ENCODE measurements at places on chromosomes 4 and X.
A peak's percentile ranks its signal among the peaks of the same experiment; 100 is the strongest.

- no peak for DNase-seq
These were observed 49.7 kb downstream of the SCD5 start for GRCh38 chr4:82748810-82749470.

DNA sequence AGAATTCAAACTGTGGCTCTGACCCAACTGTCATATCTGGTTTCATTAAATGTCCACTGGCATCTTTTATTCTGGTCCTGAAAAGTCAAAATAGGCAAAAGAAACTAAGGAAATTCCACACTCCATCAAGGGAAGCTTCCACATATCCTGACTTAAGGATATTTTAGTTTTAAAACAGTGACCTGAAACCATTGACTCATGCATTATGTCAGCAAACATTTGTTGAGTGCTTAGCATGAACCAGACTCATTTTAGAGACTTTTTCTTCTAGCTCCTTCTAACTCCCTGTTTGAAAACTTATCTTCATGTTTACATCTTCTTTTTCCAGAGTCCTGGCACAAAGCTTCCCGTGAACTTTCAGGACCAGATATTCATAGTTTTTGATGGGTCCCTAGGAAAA, 6.9 kb upstream of the CXCL1 start:
- no peak for DNase-seq

DNA sequence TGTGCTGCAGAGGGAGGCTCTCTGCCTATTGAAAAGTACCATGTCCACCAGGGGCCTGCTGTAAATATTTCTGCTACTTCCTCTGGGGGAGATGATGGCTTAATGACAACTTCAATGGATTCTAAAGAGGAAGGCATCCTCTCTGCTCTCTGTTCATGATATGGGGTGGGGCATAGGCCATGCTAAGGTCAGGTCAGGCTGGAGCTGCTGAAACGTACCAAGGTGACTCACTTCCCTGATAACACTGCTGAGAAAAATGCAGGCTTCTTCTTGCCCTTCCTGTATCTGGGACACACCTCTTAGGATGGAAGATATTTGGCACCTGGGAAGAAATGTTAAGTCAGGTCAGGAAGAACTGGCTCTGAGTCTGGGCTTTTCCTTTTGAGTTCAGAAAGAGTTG, 31.5 kb downstream of the HS3ST1 start:
- no peak for DNase-seq

- no peak for DNase-seq
These were observed 6.2 kb upstream of the PLCXD1 start for GRCh38 chrX:274904-275475.

DNA sequence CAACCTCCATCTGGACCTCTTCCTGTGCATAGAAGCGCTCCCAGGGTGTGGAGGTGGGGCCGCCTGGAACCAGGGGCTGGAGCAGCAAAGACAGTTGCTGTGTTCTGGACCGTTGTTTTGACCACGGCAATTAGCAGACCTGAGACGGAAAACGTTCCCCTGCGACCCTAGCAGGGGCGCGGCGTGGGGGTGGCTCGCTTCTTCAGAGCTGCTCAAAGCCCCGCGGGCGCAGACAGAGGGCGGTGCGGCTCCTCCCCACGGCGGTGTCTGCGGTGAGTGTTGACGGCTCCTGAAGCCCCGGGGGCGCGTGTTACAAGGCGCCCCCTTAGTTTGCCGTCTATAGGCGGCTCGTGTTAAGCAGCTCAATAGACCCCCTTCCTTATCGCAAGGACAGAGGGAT, 79.2 kb downstream of the TRIML1 start:
- DNase-seq, result no peak

DNA sequence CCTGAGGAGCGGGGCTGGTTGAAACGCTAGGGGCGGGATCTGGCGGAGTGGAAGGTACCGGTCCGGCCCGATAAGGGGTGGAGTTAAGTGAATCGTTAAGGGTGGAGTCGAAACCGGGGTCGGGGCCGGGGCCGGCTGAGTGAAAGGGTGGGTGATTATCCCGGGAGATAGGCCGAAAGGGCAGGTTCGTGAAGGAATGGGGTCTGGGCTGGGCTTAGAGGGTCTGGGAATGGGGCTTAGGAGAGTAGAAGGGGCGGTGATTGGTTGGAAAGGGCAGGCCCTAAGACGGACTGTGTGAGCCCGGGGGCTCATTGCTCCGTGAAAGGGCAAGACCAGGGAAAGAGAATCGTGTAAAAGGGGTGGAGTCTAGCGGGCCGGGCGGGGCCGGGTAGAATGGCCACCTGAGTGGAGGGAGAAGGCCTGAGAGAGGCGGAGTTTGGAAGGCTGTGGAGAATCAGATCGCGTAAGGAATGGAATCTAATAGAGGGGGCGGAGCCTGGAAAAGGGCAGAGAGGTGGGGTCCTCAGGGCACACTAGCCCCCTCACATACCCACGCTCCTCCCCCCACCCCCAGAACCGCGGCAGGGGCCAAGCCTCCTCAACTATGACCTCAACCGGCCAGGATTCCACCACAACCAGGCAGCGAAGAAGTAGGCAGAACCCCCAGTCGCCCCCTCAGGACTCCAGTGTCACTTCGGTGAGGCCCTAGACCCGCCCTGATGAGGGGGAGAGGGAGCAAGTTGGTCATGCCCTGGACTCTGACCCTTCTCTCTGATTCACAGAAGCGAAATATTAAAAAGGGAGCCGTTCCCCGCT, 430 bp downstream of the HDAC6 start:
- no peak for DNase-seq

GRCh38 chr4:69092190-69092589, 4.1 kb upstream of the UGT2B7 start:
- DNase-seq, result no peak

- DNase-seq, result no peak
These were observed 6.7 kb downstream of the CD99 start for GRCh38 chrX:2697741-2698299.

DNA sequence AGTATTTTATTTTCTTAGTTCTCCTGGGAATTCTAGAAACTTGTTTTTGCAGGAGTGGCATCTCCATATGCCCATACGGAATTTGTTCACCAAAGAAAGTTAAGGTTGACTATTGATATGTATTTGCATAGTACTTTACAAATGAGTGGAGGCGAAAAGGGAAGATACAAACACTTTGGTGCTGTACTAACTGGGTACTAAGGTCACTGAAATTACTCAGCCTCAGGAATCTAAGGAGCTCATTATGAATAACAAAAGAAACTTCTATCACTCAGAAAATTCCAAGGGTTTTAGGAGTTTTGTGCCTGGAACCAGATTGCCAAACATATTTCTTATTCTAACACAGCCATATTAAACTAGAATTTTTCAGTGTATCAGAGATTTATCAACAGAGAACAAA, 27.4 kb upstream of the TMPRSS11B start:
- DNase-seq, result no peak

DNA sequence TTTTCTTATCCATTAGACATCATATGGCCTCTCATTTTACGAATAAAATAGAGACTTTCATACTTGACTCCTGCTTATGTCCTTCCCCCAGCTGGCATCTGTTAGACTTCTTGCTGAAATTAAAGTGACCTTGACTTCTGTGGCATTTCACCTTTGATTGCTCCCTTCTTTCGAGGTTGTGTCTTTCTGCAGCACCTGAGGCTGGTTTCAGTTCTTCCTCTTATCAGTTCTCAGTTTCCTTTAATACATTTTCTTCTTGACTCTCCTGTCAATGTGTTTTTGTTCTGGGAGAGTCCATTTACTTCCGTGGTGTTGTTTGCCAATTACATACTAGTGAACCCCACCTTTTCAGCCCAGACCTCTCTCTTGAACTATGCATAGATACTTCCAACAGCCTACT, 81.6 kb downstream of the RBPJ start:
- no peak for DNase-seq

- no peak for DNase-seq
These were observed 107.5 kb downstream of the EGF start for GRCh38 chr4:110020139-110020538.

- no peak for DNase-seq
These were observed 632.9 kb downstream of the ZNF674 start for GRCh38 chrX:45912316-45912715.

DNA sequence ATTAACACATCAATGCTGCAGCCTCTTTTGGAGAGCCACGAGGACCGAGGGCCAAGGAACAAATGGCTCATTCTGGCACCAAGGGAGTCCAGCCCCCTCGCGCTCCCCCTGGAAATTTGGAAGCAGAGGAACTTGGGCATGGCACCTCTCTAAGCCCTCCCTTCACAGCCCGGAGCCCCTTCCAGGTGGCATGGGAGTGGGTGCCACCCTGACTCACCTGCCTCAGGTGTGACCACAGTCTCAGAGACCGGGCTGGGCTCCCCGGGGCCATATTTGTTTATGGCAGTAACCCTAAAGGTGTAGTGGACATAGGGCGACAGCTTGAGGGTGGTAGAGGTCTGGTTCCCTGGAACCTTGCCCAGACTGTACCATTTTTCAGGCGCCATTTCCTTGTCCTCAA, 18.8 kb downstream of the L1CAM start:
- no peak for DNase-seq

- DNase-seq, result no peak
These were observed 2.9 kb downstream of the USP51 start for GRCh38 chrX:55486736-55487135.

DNA sequence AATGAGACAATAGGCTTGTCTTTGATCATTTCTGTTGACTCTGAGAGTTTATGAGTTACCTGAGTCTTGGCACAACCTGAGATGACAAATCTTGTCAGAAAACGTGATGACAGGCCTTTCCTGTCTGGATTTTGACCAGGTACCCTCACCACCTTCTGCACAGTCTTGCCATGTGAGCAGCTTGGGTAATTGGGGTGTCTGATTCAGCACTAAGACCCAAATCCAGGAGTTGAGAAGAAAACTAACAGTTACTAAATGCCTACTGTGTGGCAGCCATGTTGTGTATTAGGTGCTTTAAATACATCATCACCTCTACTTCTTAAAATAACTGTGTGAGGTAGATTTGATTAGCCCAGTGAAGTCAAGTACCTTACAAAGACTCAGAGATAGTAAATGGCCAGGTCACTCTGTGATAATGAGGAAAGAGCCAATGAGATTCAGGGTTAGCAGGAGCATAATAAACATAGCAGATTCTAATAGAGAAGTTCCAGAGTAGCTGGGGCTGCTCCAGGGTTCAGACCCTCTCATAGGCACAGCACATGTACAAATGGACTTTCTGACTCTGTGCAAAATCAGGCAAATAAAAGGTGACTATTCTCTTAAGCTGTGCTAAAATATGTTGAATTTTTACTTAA, 2.8 kb downstream of the EREG start:
- DNase-seq, result no peak

DNA sequence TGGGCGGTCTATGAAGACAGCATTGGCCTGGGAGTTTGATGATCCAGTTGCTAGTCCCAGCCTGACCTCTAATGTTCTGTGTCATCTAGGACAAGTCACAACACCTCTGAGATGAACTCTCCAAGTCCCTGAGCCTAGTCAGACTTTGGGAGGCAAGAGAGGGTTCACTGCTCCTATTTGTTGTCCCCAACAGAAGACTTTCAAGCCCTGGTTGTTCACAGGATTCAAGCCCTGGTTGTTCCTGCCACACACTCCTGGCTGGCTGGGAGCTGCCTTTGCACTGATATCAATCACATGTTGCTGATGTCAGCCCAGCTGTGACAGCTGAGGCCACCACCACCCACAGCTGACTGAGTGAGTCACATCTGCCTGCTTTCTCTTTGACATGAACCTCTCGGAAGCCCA, 253.2 kb upstream of the RASGEF1B start:
- peak; percentile 32 for DNase-seq

- DNase-seq, result no peak
These were observed 105.9 kb upstream of the TENM3 start for GRCh38 chr4:182137343-182137742.

- no peak for DNase-seq
These were observed 101.9 kb downstream of the EFNB1 start for GRCh38 chrX:68930542-68931317.

GRCh38 chr4:77177199-77177598, 20.2 kb downstream of the CCNG2 start:
- DNase-seq, result no peak

DNA sequence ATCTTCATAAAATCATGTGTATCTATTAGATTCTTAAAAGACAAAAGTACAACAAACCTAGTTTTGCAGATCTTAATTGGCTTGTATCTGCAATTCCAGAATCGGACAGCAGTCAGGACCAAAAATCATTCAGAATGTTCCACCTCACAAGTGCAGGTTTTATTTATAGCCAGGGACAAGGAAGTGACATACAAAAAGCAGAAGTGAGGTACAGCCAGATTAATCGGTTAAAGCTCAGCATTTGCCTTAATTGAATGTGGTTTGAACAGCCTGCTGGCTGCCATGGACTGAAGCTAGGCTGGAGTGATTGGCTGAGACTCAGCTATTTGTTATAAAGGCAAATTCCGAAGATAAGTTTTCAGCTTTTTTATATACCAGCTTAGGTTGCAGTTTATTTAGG, 932.6 kb downstream of the C4orf33 start:
- DNase-seq, result no peak

- DNase-seq, result no peak
These were observed 37.5 kb downstream of the PNPLA4 start for GRCh38 chrX:7889680-7890079.

DNA sequence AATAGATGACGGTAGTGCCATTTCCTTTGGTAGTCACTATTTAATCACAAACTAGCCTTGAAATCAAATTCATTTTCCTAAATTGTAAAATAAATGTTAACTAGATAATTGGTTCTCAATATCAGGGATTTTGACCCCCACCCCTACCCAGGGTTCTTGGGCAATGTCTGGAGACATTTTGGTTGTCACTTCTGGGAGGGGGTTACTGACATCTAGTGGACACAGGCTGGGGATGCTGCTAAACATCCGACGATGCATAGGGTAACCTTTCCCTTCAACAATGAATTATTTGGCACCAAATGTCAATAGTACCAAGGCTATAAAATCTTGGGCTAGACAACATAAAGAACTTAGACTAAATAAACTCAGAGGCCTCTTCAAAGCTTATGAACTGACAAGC, 285.8 kb upstream of the TRPC5 start:
- DNase-seq, result no peak

DNA sequence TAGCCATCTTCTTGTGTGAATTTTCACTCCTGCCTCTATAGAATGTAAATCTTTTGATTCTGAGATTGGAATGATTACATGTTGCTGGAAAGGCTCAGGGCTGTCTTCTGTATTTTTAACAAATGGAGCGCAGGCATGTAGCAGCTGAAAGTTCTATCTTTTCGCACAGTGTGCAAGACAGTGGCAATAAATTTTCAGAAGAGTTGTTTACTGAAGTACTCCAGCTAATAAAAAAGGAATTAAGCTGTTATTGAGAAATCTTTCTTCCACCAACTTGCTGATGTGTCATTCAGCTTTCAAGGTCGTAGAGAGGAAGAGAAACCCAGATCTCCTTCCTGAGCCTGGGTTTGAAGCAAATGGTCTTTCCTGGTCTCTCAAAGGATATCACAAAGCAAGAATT, 122.0 kb upstream of the PUDP start:
- DNase-seq, result no peak

- no peak for DNase-seq
These were observed 213.1 kb upstream of the FAT1 start for GRCh38 chr4:186936496-186937375.

GRCh38 chr4:159551281-159551680, 448.4 kb downstream of the RAPGEF2 start:
- DNase-seq, result no peak

DNA sequence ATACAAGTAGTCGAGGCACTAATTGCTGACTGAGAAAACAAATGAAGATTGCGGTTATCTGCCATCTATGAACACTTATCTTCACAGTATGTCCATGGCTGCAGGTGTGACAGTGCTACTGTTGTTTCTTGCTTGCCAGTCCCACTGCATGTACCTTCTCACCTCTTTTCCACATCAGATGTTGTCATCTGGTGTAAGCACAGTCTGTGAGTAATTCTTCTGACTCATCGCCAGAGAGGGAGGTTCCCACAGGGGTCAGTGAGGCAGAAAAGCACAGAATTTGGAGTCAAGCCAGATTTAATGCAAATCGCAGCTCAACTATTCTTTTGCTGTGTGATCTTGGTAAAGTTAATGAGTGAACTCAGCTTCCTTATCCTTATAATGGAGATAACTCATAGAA, 144.4 kb downstream of the GLRA2 start:
- DNase-seq, result no peak

Measured in stimulated activated CD4-positive, alpha-beta T cell treated with anti-CD3 and anti-CD28 coated beads, Interleukin-1b, Interleukin-23, amount 100 ng/mL, for 4 hours (primary cell).